ENCODE measurements at places on chromosomes 3 and 15.

DNA sequence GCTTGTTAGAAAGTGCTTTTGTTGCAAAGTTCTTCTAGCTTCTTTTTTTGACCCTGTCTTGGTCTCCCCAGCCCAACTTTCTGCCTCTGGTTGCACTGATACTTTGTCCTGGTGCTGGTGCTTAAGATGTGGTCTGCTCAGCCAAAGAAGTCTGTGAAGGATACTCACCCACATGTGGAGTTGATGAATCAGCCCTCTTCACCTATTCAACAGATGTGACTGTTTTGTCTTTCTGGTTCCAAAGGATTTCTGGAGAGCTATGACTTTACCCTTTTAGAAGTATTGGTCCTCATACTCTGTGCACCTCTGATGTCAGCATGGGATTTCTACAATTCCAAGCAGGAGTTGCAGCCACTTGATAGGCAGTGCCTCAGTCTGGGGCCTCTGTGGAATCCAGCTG lies 84.1 kb downstream of the PCCB start:
- peaks cover 37% of the 10 kb centered on the region for H3K36me3 ChIP-seq
- no peaks in the 10 kb centered on the region for H3K27me3 ChIP-seq
- no peak for DNase-seq
- no peak overlapping the region for H3K27ac ChIP-seq
- H3K4me1 ChIP-seq = peaks cover 5% of the 10 kb centered on the region
- H3K4me3 ChIP-seq = no peak overlapping the region

DNA sequence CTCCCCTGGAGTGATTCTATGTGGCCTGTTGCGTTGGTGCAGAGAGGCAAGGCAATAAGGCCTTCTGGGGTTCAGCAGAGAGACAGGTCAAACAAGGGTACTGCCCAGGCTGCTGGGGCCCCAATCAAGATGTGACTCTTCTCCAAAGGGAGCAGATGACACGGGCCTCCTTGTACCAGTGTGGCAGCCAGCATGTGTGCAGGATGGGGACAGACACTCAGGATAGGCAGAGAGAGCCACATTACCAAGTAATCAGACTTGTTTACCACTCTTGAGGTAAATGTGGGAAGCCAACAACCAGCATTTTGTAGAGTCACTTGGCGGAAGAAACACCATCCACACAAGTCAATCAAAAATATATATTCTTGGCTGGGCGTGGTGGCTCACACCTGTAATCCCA lies 95.3 kb upstream of the DLG1 start:
- no peak for DNase-seq
- no peak overlapping the region for H3K4me3 ChIP-seq
- H3K27ac ChIP-seq = no peak overlapping the region
- H3K4me1 ChIP-seq = peaks cover 18% of the 10 kb centered on the region

GRCh38 chr15:99143655-99144610 lies 39.1 kb downstream of the SYNM start:
- no peak overlapping the region for H3K4me3 ChIP-seq
- no peaks in the 10 kb centered on the region for H3K27me3 ChIP-seq
- no peak for DNase-seq
- H3K36me3 ChIP-seq = no peaks in the 10 kb centered on the region
- H3K27ac ChIP-seq = no peak overlapping the region

- no peak overlapping the region for H3K27ac ChIP-seq
- H3K4me1 ChIP-seq = peaks cover 4% of the 10 kb centered on the region
- no peak overlapping the region for H3K4me3 ChIP-seq
- peaks cover 44% of the 10 kb centered on the region for H3K27me3 ChIP-seq
- no peaks in the 10 kb centered on the region for H3K36me3 ChIP-seq
Measured at GRCh38 chr15:63040954-63041353, 1.6 kb upstream of the TPM1 start.

All from activated CD4-positive, alpha-beta memory T cell treated with anti-CD3 and anti-CD28 coated beads for 36 hours (primary cell).